ENCODE measurements at places on chromosomes 6 and 20.

DNA sequence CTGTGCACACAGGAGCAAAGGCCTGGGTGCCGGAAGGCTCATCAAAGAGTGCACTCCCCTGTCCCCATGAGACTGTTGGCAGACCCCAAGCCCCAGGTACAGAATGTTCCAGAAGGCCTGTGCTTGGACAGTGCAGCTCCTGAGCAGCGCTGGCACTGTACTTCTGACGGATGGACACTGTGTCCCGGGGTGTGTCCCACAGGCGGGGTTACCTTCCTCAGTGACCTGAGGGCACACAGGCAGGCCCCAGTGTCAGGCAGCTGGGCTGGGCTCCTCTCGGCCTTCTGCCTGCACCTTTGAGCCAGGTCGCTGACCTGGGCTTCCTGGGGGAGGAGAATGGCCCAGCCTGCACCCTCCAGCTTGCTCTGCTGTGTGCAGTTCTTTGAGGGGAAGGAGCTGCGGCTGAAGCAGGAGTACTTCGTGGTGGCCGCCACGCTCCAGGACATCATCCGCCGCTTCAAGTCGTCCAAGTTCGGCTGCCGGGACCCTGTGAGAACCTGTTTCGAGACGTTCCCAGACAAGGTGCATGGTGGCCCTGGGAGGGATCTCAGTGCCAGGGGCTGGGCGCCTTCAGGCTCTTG, 30.1 kb downstream of the PYGB start:
- DNase-seq, result no peak

GRCh38 chr6:150230832-150231524, 88.1 kb downstream of the PPP1R14C start:
- no peak for DNase-seq

DNA sequence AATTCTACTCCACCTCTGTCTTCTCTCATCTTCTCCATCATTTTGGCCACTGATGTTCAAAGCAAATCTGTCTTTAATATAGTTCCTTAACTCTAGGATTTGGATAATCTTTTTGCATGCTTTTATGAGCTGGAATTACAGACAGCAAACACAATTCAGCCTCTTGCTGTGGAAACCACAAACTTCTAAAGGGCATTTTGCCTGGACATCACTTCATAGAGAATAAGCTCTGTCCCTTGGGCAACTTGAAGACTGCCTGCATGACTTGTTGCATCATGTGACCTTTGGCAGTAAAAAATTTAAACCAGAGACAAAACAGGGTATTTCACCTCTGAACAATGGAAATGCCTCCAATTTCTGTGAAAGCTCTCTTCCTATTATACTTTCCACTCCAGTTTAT, 74.1 kb upstream of the HDDC2 start:
- DNase-seq, result no peak

DNA sequence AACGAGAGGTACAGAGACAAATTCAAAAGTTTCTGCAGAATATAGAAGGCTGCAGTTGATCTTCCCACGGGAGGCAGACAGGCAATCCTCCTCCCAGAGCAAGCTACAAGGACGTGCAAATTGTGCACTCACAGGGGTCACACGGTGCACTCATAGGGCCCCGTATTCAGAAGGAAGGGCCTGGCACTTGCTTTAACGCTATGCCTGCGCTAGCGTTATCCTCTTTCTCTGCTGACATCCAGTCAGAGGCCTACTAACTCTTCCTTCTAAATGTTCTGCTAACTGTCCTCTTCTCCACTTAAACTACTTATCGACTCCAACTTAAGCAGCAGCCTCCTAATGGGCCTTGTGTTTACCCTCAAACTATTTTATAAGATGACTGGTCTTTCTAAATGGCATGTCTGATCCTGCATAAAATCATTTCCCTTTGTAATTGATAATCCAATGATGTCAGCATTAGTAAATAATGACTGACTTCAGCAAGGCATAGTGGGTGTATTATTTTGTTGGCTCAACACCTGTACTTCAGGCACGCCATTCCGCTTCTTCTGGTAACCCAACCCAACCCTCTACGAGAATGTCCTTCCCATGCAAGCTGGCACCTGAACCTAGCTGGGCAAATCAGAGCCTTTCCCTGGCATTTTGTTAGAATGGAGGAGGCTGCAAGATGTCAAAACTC, 2.2 kb downstream of the IFNGR1 start:
- no peak for DNase-seq

DNA sequence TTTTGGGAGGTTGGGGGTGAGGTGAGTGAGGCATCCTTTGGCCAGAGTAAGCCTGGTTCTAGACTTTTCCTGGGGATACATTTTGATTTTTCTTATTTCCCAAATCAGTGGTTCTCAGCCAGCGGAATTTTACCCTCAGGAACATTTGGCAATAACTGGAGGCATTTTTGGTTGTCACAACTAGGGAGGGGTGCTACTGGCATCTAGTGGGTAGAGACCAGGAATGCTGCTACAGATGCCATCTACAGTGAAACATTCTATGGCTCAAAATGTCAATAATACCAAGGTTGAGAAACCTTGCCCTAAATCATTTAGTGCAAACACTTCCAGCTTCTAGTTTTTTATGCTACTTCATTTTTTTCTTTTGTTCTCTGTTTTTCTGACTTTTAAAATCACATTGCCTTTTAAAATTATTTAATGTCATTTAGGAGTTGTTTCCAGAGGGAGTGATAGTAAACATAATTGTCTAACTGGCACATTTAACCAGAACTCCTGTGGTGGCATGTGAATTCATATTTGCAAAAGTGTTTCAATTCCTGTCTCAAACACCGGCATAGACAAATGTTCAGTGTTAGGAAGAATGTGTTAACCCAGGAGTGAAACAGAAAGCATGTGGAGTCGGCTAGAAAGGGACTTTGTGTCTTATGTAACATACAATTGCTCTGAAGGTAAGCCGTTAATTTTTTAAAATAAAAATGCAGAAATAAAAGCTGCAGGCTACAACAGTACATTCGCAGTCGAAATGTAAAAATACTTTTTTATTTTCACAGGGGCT, 59.0 kb downstream of the QRSL1 start:
- DNase-seq, result no peak
